ENCODE measurements at places on chromosomes 5 and 9.

- DNase-seq: no peak
Measured at GRCh38 chr9:126299706-126300276, 26.8 kb upstream of the MVB12B start.

GRCh38 chr5:26339576-26339975 lies 698.8 kb downstream of the CDH9 start:
- DNase-seq: no peak

GRCh38 chr5:39328731-39329130 lies 35.6 kb downstream of the C9 start:
- DNase-seq: no peak

- no peak for DNase-seq
Measured at GRCh38 chr9:117135501-117136098, 279.3 kb downstream of the ASTN2 start.

GRCh38 chr5:125478599-125478998 lies 732.2 kb upstream of the ZNF608 start:
- DNase-seq: no peak

- DNase-seq: no peak
Measured at GRCh38 chr5:137995077-137995748, 37.7 kb downstream of the FAM13B start.

DNA sequence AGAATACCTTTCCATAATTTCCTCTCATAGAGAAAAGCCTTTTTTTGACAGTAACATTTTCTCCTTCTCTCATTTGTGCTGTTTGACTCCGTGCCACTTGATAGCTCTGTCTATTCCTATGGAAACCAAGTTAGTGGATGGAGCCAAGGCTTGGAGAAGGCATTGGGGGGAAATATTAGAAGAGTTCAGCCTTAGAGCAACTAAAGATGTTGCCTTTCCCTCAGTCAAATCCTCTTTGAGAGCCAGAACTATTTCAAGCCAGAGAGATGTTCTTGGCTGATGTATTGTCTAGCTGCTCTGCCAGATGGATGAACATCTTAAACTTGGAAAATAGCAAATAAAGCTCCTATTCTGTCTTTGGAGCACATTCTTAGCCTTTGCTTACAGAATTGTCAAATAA lies 112.4 kb downstream of the INVS start:
- no peak for DNase-seq

GRCh38 chr5:6576861-6577501 lies 55.9 kb downstream of the NSUN2 start:
- DNase-seq: peak; percentile 74

DNA sequence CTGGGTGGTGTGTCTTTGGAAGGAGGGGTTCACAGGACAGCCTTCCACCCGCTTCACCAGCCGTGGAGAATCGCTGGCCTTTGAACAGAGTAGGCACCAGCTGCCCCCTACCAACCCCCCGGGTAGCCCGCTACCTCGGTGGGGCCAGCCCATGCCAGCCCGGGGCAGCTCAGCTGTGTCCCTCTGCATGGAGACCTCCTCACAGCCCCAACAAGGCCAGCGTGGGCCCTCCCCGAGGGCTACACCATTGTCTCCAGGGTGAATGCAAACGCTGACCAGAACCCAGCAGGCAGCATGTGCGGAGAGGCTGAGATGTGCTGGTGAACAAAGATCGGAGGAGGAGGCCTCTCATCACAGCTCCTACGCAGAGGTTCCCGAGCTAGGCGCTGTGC lies 51.9 kb downstream of the LMX1B start:
- DNase-seq: no peak

DNA sequence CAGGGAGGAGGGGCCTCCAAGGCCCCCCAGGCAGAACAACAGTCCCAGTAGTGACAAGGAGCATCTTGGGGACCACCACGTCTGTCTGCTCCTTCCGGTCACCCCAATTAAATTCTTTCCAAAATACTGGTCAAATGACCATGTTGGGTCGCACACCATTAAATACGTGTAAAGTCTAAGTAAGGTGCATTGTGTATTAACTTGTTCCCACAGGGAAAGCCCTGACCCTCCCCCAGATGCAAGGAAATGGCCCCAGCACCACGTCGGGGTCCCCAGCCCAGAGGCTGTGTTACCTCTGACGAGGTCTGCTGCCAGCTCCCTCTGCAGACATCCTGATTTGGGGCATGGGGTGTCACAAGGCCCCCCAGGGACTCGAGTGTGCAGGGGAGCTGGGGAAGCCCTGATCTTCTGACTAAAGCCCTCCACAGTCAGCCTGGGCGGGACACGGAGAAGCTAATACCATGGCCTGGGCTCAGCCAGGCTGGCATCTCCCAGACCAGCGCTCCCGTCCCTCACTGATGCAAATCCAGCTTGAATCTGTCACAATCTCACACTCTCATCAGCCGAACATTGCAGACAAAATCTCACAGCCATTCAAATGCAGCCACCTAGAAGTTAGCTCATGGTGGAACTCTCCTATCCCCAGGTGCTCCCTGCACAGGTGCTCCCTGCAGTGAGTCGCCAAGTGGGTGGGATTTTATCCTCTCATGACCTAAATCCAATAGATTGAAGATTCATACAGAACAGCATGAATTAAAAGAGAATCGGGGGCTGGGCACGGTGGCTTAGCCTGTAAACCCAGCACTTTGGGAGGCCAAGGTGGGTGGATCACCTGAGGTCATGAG lies 13.6 kb downstream of the TERT start:
- DNase-seq: no peak

- DNase-seq: no peak
Measured at GRCh38 chr5:180371949-180372348, 18.8 kb upstream of the GFPT2 start.

- DNase-seq: no peak
Measured at GRCh38 chr5:162377895-162378294, 310.3 kb downstream of the GABRG2 start.

DNA sequence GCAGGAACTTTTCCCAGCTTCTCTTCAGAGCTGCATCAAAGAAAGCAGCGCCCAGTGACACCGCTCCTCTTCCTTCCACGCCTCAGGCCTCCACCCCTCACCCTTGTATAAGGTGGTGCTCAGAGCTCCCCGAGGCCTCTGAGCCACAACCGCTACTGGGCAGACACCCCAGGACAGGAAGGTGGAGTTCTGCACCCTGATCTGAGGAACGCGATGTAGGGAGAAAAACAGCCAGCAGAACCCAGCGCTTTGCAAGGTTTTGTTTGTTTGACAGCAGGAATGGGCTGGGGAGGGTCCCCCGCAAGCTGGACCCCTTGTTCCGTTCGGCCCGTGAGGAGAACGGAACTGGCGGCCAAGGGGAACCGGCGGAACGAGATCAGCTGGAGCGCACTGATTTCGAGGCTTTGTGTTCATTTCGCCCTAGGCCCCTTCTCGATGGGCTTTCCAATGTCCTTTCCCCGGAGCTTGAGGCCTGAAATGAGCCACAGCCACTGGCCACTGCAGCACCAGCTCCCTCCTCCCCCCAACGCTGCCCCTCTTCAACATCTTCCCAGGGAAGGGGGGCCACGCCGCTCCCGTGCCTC lies 4.1 kb downstream of the EDF1 start:
- DNase-seq: no peak

GRCh38 chr9:69339620-69340019 lies 14.6 kb downstream of the ENTREP1 start:
- DNase-seq: no peak

DNA sequence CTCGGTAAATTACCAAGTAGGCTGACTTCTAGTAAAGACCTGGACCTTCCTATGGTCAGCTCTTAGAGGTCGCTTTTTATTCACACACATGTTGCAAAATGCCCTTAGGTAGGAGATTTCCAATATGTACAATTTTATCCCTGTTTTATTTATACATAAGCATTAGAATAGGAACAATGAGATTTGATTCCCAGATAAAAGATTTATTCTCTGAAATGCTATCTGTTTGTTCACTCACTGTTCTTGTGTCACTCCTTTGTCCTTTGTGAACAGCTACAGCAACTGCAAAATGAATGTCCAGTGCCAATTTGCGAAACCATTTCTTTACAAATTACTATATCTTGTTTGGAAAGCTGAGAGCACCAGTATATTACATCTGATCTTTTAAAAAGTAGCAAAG lies 991.5 kb upstream of the TYRP1 start:
- no peak for DNase-seq

DNA sequence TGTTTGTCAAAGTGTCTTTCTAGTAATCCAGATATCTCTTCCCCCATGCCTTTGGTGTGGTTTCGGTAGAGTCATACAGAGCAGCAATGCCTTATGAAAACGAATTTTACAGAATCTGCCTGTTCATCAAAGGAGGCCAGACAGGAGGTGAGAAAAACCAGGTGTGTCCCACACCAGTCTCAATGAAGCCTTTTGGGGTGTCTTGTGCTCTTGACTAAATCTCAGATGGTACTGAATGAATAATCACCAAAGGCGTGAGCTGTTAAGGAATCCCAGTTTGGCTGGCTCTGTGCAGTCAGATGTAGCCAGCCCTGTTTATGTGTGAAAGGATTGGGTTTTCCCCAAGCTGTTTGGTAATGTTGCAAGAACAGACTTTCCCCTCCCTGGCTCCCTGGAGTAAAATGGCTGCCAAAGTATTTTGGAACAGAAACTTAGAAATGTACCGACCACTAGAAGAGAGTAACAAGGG lies 70.8 kb upstream of the CDKN2B start:
- DNase-seq: no peak

DNA sequence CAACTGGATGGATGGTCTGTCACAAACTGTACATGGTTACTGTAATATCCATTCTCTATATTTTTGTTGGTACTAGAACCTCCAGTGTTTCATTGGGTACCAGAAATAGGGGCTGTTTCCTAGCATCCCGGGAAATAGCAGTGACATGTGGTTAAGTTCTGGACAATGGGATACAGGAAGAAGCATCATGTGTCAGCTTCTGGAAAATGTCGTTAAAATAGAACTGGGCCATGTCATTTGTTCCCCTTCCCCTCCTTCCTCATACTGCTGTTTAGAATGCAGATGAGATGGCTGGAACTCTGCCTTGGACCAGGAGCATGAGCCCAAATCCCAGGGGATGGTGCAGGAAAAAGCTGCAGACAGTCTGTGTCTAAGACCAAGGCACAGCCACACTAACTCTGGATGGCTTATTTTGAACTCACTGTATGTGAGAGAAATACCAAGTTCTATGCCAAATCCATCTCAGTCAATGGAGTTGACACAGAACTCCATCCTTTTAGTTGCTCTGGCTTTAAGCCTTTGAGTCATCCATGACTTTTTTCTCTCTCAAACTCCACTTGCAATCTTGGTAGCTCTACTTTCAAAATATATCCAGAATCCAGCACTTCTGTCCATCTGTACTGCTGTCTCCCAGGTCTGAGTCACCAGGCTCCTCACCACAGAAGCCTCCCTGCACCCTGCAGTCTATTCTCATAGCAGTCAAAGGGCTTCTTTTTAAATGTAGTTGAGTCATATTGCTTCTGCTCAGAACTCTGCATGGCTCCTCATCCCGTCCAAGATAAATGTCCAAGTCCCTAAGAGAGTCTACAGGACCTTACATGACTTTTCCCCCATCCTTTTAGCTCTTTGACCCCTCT lies 184.2 kb downstream of the NSG2 start:
- no peak for DNase-seq

DNA sequence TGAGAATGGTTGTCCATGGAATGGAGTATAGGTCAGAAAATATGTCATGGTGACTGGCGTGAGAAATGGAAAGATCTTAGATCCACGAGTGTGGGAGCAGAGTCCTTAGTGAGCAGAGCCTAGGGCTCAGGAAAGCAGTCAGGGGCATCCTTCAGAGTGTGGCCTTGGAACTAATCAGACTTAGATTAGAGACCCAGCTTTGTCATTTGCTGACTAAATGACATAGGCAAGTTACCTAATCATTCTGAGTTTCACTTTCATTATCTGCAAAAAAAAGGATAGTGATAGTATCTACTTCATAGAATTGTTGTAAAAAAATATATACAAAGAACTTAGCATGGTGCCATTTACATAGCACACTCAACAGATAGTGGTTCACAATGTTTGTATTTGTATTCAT lies 24.3 kb upstream of the SLIT3 start:
- no peak for DNase-seq

- DNase-seq: peak; percentile 17
Measured at GRCh38 chr9:36725777-36726356, 153.2 kb downstream of the MELK start.

DNA sequence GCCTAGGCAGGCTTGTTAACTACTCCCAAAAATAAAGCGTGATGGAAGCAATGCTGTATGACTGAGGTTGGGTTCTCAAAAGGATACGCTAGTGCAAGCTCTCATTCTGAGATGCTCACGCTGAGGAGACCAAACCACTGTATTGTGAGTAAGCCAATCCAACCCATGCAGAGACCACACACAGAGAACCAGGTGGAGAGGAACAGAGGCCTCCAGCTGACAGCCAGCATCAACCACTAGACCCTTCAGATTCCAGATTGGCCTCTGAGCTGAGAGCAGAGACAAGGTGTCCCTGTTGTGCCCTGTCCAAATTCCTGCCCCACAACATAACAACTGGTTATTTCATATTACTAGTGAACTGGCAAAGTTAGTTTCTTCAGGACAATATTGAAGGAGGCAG lies 4.5 kb downstream of the TSTD2 start:
- no peak for DNase-seq

DNA sequence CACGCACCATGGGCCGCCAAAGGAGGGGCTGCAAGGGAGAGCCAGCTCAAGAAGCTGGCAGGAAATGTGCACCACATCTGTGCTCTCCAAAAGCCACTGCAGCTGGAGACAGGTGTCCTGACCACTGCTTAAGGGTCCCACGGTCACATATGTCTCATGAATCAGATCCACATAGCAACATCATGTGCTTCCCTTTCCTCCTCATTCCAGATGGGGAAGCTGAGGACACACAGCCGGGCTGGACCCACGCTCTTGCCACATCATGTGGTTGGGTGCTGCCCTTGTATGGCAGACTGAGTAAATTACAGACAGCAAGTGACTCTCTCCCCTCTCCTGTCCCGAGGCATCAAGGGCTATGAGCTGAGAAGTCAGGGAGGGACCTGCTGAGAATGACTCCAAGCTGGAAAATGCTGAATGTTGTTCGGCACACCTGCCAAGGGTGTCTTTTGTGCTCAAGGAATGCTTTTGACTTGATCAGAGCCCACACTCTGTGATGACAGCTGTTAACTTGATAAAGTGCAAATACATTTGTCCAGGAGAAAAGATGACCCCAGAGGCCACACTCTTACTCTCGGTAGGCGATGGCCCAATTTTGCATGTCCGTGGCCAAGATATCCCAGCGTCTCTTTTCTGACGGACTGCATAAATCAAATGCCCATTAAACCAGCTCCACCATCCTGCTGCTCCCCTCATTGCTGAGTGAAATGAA lies 58.2 kb downstream of the NSUN2 start:
- DNase-seq: no peak

- no peak for DNase-seq
Measured at GRCh38 chr9:87233899-87234455, 263.7 kb upstream of the DAPK1 start.

- peak; percentile 39 for DNase-seq
Measured at GRCh38 chr5:81971111-81971711, 612 bp upstream of the ATG10 start.

DNA sequence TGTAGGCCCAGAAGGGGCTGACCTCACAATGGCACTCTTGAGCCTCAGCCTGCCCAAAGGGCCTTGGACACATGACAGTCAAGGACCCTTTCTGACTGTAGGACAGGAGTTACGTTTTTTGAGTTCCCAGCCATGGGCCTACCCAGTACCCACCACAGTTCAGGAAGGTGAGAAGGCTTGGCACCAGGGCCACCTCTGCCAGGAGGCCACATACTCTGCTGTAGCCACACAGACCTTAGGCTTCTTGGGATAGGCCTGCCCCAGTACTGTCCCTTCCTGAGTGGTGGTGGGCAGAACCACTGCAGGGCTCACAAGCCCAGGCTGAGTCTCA lies 12.8 kb downstream of the PDLIM4 start:
- DNase-seq: no peak

All from HTR-8/SVneo (cell line).